ENCODE measurements at places on chromosomes 12 and 14.

GRCh38 chr12:124434354-124434753, 133.1 kb downstream of the NCOR2 start:
- DNase-seq, result no peak

DNA sequence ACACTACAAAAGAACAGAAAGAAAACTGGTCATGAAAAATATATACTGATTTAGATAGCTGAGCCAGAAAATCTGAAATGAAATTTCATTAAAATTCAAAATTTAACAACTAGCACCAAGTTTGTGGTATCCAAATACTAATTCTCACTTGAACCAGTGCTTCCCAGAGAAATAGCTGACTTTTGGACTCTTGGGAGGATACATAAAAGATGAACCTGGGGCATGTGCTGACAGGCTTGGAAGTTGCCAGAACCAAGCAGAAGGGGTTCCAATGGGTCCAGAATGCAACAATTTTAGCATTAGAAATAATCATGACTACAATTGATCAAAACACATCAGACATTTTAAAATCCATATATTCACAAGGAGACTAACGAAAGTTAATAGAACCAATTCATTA, 175.0 kb downstream of the MDGA2 start:
- no peak for DNase-seq

GRCh38 chr12:10301103-10301502, 6.6 kb upstream of the KLRD1 start:
- DNase-seq, result no peak

GRCh38 chr14:68550338-68550715, 242.5 kb downstream of the ZFP36L1 start:
- no peak for DNase-seq

DNA sequence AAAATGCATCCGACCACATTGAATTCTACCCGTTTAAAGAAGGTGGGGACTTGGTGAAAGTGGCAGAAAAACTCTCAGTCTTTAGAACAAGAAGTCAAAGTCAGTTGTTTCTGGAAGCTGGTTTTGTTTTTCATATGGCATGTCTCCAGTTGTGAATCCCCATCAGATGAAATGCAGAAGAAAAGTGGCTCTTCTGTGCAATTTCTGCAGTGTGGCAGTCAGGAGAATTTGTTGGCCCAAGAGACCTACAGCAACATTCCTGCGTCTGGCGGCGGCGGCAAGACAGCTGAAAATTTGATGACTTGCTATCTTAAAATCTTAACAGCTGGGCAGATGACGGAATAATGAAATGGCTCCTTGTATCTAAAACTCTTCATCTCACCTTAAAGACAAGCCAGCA, 201.5 kb downstream of the FOXN3 start:
- DNase-seq, result no peak

GRCh38 chr14:74362361-74362915, 14.2 kb downstream of the VRTN start:
- DNase-seq, result peak; percentile 74

- peak; percentile 71 for DNase-seq
Observed at GRCh38 chr12:31117203-31118011, 43.7 kb downstream of the DDX11 start.

- DNase-seq, result no peak
Observed at GRCh38 chr12:75317784-75318183, 12.3 kb downstream of the CAPS2 start.

DNA sequence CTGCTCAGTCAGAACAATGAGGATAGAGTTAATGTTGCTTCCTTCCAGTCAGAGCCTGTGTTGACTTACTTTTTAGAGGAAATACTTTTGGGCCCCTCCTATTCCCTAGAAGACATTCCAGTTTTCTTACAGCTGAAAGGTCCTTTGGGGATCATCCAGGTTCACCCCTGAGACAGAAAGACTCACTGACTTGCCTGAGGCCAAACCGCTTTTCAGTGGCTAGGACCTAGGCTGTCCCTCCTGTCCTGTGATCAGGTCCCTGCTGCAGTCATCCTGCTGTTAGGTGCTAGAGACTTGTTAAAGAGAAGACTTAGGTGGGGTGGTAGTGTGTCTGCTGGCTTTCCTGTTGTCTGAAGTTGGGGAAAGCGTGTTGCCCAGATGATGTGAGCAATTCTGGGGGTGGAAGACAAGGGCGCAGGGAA, 39.6 kb downstream of the SUSD6 start:
- DNase-seq, result no peak

DNA sequence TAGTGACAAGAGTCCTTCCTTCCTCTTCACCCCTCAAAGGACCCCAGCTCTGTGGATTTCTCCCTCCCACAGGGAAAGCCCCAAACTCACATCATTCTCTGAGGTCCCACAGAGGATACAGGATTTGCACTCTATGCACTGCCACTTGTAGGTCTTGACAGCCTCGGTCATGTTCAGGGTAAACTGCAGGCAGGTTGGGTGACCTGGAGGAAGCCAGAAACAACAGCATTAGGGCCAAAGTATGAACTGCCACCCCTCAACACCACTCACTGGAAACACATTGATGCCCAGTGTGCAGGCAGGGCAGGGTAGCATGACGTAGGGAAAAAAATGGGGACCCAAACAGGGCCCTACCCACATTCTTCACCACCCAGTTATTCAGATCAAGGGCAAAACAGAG, 264.4 kb downstream of the DPF3 start:
- no peak for DNase-seq

DNA sequence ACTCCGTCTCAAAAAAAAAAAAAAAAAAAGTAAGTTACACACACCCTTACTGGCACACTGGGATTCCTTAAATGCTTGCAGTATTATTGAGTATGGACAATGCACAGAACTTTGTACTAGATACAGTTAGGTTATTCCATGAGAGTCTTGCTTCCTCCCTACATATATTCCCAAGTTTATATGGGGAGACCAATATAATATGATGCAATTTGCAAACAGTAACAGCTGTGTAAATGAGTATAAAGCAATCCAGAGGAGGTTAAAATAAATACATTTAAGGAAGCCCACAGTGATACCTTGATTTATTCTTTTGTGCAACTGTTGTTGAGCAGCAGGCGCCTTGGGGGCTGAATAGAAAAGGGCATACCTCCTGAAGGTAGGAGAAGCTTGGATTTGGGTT, 26.6 kb downstream of the RASSF3 start:
- DNase-seq, result no peak

- no peak for DNase-seq
Observed at GRCh38 chr12:47903151-47903611, 1.6 kb downstream of the VDR start.

DNA sequence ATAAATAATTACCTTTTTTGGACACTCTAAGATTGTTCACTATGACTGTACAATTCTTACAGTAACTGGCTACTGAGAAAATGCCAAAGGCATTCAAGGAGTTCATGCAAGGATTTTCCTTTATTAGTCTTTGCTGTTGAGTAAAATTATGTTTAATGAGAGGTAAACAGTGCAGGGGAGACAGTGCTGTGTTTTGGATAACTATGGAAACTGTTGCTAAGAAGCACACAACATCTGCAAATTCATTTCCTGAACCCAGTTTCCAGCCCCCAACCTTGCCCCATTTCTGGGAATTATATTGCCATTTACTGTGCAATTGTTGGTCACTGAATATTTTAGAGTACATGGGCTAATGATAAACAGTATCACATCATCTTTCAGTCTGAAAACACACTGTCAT, 1005.8 kb downstream of the TRHDE start:
- no peak for DNase-seq

GRCh38 chr12:50050410-50051098, 6.8 kb upstream of the ASIC1 start:
- DNase-seq, result peak; percentile 99

- no peak for DNase-seq
Observed at GRCh38 chr12:13209436-13210235, 13.1 kb downstream of the EMP1 start.

GRCh38 chr12:42386308-42386707, 60.3 kb downstream of the PPHLN1 start:
- no peak for DNase-seq

DNA sequence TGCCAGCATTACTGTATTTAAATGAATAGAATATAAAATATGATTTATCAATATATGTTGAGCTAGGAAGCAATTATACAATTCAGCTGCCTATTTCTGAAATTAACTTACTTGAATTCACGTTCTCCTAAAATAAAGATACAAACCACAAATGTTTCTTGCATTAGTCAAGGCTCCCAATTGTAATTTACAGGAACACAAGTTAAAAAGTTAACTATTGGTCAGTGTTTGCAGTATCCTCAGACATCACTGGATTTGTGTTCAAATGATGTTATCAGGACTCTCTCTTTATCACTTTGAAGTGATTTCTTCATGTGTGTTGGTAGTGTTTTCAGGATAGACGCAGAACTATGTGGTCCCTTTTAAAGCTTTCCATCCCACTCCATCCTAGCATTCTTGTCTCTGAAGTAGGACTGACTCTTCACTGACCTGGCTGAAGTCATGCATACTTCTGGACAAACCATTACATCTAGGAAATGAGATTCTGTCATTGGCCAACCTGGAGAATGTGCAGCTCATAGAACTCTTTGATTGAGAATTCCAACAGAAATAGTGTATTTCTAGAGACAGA, 156.1 kb downstream of the KICS2 start:
- DNase-seq, result no peak

DNA sequence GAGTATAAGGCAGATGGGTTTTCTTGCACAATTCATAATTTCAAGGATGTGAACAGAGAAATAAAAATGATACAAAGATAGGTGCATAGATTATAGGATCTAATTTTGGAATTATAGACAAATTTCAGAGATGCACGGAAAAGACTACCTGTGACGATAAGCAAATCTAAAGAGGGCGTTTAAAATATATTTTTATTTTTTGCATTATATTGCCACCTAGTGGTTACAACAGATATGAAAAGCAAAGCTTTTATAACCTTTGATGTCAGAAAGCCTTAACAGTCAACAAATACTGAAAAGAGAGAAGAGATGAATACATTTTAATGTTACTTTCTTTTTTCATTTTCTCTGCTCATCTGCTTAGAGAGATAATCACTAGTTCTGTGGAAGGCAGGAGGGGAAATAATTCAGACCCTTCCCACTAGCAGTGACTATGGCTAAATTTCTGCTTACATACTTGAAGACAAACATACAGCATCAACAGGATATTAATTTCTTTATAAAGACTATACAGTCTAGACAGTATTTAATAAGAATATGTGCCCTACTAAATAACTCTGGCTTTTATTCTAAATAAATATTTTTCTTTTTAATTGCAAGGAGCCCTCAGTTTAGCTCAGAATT, 46.3 kb downstream of the NTS start:
- peak; percentile 2 for DNase-seq

GRCh38 chr12:7503686-7504415, at the start of gene CD163:
Gene CD163, minus strand, starts transcription at chr12:7503777. Its CDS starts 87 bp downstream, at chr12:7503690.
- no peak for DNase-seq
